ENCODE measurements at places on chromosomes 1 and 21.

DNA sequence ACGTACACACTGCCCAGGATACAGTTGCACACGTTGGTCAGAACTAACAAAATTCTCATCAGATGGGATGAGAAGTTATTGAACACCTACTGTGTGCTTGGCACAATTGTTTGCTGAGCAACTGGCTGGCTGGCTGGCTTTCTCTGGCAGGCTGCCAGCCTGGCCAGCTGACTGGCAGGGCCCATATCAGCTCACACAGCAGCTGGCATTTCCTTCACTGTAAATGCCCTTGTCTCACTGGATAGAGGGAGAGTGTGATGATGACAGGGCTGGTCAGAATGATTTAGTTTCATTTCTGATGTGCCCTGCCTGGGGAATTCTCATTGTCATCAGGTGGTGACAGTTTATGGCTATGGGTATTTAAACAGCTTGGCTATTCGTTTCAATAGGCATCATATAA is 15.8 kb downstream of the CAMK2N1 start:
- DNase-seq, result peak; percentile 74

- DNase-seq, result no peak
Measured at GRCh38 chr1:24327486-24327885, 8.3 kb downstream of the GRHL3 start.

DNA sequence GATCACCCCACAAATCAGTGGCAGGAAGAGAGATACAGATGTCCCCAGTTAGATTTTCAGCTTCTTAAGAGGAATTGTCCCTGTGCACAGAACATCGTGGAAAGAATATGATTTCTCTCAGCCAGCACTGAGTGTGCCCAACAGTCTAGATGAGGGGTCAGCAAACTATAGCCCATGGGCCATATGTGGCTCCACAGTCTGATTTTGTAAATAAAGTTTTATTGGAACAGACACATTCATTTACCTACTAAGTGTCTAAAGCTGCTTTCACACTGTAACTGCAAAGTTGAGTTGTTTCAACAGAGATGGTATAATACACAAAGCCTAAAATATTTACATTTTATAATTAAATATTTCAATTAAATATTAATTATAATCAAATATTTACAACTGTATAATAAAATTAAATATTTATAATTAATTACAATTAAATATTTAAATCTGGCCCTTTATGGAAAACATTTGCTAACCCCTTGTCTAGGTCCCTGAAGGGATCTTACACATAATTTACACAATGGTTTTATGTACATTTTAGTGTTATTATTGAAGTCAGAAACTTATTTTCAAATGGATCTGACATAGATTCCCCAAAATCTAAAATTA is 407.6 kb downstream of the PTPRU start:
- DNase-seq, result no peak

DNA sequence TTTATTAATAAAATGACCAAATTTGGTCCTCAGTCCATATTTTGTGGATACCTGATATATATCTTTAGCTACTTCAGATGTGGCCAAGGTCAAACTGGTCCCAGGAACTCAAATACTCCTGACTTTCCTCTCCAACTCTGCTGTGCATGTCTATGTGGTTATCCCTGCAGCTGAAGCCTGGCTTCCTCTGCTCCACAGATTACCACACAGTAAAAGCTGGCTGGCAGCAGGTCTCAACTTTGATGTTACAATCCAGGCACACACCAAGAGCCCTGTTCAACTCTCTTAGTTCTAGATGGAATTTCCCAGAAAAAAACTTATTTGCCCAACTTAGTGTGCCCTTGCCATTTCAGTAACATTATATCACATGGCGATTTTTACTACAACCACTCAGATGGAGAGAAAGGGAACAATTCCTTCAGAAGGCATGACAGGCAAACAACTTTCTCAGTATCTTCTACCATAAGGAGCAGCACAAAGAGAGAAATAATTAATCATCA is 479.5 kb downstream of the PLPP3 start:
- DNase-seq, result no peak

GRCh38 chr1:190738317-190738716 is 260.7 kb upstream of the BRINP3 start:
- no peak for DNase-seq

GRCh38 chr1:113217447-113218208 is 144.6 kb downstream of the LRIG2 start:
- no peak for DNase-seq

DNA sequence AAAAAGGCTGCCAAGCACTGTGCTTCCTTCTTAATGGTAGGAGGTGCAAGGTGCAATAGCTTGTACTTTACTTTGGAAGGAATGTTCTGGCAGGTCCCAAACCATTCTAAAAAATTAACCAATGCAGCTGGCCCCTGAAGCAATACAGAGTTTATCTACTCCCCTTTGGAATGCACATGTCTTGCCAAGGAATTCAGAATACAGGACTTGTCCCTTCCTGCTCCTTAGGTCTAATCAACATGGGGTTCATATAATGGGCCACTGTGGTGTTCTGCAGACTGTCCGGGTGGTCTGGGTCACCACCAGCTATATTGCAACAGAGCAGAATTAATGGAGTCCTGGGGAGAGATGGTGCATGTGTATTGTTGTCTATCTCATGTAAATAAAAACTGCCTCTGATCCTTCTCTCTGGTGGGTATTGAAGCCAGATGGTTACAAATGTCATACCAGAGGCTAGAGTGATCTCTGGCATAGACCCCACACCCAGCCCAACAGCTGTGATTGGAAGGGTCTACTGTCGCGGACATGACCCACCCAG is 112.8 kb downstream of the RIPK4 start:
- DNase-seq, result no peak

GRCh38 chr1:216793303-216793702 is 70.1 kb upstream of the ESRRG start:
- DNase-seq, result no peak

GRCh38 chr1:198607714-198608113 is 31.1 kb upstream of the PTPRC start:
- no peak for DNase-seq

DNA sequence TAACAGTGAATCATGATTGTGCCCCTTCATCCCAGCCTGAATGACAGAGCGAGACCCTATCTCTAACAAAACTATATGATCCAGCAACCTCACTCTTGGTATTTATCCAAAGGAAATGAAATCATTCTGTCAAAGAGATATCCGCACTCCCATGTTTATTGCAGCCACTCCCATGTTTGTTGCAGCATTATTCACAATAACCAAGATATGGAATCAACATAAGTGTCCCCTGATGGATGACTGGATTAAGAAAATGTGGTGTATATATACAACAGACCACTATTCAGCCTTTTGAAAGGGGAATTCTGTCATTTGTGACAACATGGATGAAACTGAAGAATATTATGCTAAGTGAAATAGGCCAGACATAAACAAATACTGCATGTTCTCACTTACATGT is 44.4 kb downstream of the TRMT1L start:
- DNase-seq, result no peak

DNA sequence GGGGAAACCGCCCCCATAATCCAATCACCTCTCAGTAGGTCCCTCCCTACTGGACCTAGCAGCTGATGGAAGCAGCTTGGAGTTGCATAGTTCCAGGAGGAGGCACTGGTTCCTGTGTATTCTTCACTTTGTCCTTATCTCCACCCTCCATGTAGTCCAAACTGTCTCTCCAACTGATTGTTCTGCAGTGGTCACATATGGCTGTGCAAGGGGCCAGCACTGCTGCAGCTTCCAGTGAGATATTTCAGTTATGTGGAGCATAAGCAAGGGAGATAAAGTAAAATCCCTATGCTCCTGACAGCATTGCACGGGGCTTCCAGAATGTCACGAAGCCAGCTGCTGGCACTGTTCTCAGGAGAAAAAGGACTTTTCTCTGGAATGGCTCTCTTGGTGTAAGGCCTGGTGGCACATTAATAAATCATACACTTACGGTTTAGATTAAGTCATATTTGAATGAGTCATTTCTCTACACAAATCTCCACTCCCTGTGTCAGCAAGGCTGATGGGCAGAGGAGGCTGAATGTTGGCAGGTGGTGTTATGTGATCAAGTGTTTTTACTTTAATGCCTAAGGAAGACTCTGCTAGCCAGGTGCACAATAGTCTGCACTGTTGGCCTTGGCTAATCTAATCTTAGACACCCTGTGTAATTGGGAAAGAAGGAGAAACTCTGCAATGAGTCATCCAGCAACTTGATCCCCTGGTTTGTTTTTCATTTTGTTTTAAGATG is 93.4 kb downstream of the KCNK1 start:
- DNase-seq, result no peak

GRCh38 chr1:12091191-12091590 is 28.1 kb downstream of the TNFRSF8 start:
- no peak for DNase-seq

- DNase-seq, result peak; percentile 88
Measured at GRCh38 chr1:150876119-150876454, 312 bp downstream of the ARNT start.

DNA sequence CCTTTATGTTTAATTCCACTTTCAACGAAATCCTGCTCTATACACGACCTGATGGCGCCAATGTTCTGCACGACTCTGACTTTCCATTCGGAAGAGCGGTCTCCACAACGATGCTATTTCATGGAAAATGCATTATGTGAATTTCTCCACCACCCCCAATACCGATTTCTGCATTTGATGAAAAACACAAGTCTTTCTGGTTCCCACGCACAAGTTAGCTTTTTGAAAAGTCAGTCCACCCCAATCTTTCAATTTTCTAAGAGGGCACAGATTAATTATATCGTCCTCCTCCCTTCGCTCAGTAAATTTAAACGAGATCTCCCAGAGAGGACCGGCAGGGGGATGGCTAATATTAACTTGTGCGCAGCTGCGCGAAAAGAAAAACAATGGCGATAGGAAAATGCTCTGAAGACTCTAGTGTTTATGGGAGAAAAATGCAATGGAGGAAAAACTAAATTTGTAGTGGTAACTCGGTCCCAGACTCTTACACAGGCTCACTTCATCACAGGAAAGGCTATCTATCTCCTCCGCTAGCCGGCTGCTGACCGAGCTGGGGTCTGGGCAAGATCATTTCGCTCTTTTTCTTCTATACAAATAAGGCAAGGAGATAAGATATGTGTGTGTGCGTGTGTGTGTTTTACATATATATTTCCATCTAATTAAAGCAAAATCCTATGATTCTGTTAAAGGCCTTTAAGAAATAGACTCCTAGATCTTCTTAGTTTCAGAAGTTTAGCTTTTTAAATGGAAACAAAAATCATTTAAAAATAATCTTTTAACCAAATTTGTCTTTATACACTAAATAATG is 1.2 kb upstream of the LHX8 start:
- no peak for DNase-seq

Measured in NCI-H345 (cell line).